ENCODE measurements at places on chromosomes 5 and 9.

DNA sequence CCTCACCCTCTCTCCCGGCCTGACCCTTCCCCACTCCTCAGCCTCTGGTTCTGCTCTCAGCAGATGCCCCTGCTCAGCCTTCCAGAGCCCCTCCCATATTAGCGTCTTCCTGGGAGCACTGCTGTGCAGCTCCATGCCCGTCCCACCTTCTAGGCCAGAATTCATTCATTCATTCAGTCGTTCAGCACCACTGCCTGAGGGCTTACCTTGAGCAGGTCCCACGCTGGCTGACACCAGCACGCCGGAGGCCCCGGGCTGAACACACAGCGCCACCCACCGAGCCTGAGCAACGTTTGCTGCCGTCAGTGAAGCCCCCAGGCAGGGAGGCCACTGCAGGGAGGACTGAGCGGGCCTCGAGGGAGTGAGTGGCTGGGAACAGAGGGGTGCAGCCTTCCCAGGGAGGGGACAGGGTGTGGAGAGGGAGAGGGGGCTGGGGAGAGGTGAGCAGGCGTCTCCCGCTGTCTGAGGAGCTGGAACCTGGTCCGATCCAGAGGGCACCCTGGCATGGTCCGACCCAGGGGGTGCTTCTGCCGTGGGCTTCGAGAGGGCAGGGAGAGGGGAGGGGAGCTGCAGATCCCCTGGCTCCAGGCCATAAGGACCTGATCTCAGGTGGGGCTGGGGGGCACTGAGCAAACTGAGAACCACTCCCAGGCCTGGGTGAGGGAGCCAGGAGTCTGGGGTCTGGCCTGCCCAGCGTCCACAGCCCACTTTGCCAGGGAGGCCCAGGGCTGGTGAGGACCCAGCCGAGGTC is 98.8 kb upstream of the RAPGEF1 start:
- no peak for DNase-seq

GRCh38 chr9:136459425-136459824 is 19.8 kb upstream of the INPP5E start:
- no peak for DNase-seq

DNA sequence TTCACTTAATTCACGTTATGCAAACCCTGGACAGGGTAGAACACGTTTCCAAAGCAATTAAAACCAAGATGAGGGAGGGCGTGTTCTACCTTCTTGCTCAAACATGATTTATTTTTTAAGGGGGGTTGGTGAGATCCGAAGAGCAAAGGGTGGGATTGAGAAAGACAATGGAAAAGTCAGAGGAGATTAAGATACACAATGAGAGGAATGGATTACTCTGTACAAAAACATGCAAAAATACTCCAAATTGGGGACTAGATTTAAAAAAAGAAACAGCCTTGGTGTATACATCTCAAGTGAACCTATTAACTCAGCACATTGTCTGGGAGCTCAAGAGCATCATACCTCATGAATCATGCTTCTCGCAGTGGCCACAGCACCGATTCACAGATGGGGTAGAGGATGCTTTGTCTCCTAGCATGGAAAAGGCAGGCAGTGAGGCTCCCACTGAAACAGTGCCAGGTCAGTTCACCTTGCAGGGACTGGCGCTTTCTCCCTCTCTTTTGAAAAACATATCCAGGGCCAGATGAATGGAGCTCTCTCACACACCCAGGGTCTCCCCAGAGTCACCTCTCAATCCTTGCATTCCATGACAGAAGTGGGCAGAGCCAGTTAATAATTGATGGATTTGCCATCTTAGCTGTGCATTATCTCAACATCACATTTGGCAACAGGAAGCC is 459.7 kb downstream of the BNC2 start:
- DNase-seq = no peak

DNA sequence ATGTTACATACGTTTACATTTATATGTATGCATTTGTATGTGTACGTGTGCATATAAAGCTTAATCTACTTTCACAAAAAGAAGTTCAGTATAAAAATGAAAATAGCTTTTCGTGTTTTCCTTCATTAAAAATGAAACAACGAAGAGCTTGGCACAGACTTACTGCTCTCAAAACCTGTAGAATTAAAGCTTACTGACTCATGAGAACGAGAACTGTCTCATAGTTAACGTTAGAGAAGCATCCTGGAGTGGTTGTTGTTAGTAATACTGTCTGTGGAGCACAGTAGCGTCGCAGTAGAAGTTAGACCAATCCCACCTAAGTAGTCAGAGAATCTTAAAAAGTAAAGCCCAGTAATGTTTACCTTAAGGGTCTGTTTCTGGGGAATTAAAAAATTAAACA is 1.3 kb downstream of the MAT2B start:
- no peak for DNase-seq

DNA sequence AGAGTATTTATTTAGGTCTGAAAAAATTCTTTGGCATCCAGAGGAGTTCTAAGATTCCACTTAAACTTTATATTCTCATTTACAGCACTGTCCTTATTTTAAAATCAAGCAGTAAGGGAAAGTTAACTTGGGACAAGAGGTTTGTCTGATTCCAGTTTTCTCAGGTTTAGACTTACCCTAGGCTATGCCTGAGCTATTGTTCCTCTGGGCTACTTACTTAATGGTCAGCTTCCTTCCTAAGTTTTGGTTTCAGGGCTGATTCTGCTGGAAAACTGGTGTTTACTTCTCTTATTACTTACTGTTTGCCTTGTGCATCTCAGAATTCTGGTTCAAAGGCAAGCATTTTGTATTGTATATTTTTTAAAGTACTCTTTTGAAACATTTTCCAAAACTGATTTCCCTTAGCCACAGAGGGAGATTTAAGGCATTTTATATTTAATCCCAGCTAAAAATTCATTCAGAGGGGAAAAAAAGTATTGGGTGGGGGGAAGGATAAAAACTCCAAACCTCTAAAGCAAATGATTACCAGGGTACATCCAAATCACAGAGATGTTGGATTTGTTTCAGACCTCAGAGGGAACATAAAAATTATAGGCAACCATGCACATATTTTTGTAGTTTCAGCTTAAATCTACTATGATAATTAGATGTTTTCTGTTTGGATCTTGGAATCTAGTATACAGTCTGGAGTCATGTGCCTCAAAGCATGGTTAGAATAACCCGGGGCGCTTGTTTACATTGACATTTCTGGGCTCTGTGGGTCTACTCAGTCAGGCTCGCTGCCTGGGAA is 290.0 kb downstream of the ARHGAP26 start:
- no peak for DNase-seq

GRCh38 chr9:116491659-116492058 is 195.4 kb upstream of the TRIM32 start:
- no peak for DNase-seq

DNA sequence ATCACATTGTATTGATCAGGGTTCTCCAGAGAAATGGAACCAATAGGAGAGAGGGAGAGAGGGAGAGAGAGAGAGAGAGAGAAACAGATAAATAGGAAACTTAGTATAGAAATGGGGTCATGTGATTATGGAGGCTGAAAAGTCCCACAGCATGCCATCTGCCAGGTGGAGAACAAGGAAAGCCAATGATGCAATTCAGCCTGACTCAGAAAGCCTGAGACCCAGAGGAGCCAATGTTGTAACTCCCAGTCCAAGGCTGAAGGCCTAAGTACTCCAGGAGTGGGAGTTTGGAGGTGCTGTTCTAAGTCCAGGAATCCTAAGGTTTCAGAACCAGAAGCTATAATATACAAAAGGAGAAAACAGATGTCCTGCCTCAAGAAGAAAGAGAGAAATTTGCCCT is 48.4 kb upstream of the ISOC1 start:
- DNase-seq = no peak

GRCh38 chr5:1294206-1294834 is 548 bp downstream of the TERT start:
- DNase-seq = no peak

GRCh38 chr5:53179691-53180090 is 70.1 kb upstream of the MOCS2 start:
- DNase-seq = no peak

DNA sequence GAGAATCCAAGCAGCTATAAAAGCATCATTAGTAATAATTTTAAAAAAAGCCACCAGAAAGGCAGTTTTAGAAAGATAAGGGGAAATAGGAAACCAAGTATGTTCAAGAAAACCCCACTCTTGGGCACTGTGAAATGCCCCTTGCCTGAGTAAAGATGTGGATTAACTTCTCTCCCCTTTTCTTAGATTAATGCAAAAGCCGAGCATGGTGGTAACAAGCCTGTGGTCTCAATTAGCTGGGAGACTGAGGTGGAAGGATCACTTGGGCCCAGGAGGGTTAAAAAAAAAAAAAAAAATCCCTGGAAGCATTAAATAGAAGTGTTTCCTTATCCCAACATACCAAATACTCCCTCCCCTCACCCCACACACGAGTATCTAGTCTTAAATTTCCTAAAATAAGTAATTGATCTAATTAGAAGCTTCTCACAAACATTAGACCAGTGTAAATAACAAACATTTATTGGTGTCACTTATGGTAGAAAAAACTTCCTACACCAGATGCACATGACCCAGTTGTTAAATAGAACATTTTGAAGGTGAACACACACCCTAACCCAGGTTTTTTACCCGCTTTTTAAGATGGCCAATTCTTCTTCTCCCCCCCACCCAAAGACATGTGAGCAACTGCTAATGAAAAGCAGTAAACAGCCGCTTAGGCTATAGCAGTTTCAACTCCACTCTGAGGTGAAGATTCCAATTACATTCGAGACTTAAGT is 5.2 kb downstream of the HSPA5 start:
- no peak for DNase-seq

- DNase-seq = no peak
These were observed 61.6 kb downstream of the ANXA1 start for GRCh38 chr9:73213300-73213699.

- no peak for DNase-seq
These were observed 74.1 kb upstream of the CLINT1 start for GRCh38 chr5:157933005-157933404.

GRCh38 chr5:1029282-1029944 is 20.8 kb downstream of the NKD2 start:
- no peak for DNase-seq

GRCh38 chr5:56596155-56596554 is 219.2 kb upstream of the MAP3K1 start:
- no peak for DNase-seq

DNA sequence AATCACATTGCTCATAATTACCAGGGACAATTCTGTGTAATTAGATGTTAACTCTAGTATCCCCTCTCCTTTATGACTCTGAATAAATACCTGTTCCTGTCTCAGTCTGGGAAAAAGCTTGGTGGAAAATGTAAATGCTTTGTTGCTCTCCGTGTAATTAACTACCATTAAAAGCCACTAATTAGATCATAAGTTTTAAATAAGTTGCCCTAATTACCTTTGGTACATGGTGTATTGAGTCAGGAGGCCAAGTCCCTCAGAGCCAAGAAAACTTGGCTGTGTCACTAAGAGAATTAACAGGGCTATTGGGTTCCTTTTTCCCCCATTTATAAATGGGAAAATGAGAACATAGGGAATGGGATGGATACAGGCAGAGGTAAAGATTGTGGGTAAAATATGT is 617.6 kb downstream of the TLR4 start:
- DNase-seq = no peak

- DNase-seq = no peak
These were observed 82.4 kb downstream of the RAPGEF1 start for GRCh38 chr9:131657456-131657855.

DNA sequence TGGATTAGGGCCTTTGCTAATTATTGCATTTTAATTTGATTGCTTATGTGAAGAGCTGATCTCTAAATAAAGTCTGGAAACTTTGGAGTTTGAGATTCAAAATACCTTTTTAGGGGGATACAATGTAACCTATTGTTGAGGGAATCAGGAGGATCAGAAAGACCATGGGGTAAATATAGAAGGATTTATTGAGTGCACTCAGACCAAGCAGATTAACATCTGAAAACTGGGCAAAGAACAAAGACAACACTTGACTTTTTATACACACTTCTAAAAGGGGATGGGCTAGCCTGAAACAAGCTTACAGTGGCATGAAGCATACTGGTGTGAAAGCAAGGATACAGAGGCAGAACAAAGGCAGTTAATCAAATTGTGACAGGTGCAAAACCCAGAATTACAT is 174.3 kb downstream of the MRPS30 start:
- DNase-seq = no peak

GRCh38 chr9:16928179-16928945 is 57.9 kb upstream of the BNC2 start:
- DNase-seq = no peak

DNA sequence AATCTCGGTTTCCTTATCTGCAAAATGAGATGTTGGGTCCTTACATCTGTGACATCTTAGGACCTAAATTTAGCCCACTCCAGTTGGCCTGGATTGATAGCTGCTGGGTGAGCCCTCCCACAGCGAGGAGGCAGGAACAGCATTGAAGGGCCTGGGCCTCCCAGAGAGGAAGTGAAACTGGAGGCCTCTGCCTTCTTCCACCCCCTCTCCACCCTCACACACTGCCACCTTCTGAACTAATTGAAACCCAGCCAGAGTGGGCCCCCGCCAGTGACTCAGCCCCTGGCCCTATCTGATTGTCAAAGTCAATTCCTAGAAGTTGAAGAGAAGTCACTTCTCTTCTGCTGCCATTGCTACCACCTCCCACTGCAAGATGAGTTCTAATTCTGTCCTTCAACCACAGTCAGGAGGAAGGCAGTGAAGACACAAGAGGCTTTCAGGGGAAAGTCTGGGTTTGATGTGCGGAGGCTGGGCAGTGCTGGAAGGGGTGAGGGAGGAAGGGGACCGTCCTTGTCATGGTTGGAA is 55.2 kb upstream of the NEK6 start:
- peak; percentile 92 for DNase-seq

GRCh38 chr9:82332018-82332773 is 343.6 kb downstream of the SPATA31D1 start:
- DNase-seq = no peak
